ENCODE measurements at places on chromosomes 6 and 20. TPM values are rescaled to one million over a fixed set of nuclear protein-coding genes. Genes with fewer than 3 reads are reported as not detected.

CAGE1 gene
- total RNA-seq = 0.07 TPM

PRICKLE4 gene
- total RNA-seq = 0.75 TPM

DDO gene
- not detected for total RNA-seq

OARD1 gene
- total RNA-seq = 30.7 TPM

EYA4 gene
- total RNA-seq = 0.40 TPM

CCR6 gene
- total RNA-seq = 26.2 TPM

DSP gene
- 0.02 TPM for total RNA-seq

FAM83C gene
- not detected for total RNA-seq

MPIG6B gene
- total RNA-seq = not detected

CALHM5 gene
- not detected for total RNA-seq

Data from activated B cell treated with CpG ODN at 0.5 μM for 24 hours (primary cell).